ENCODE measurements at places on chromosomes 11 and 22.

DNA sequence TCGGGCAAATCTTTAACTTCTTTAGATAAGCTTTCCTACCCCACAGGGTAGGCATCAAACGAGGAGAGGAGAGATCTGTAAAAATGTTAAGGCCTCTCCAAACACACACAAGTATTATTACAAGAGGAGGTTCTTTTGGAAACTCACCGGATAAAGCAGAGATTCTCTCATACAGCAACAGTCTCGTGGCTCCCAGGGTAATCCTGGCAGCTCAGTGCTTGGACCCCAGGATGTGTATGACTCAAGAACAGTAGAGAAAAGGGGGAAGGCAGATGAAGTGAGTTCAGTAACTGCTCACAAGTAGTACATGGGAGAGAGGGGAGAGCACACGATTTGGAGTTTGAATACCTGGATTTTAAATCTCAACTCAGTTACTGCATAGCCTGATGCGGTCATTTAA, 120.9 kb downstream of the FEZ1 start:
- no peak for DNase-seq

- DNase-seq: no peak
Observed at GRCh38 chr11:70578371-70578770, 180.0 kb downstream of the CTTN start.

GRCh38 chr11:68090706-68091105, 30.5 kb downstream of the CHKA start:
- no peak for DNase-seq

DNA sequence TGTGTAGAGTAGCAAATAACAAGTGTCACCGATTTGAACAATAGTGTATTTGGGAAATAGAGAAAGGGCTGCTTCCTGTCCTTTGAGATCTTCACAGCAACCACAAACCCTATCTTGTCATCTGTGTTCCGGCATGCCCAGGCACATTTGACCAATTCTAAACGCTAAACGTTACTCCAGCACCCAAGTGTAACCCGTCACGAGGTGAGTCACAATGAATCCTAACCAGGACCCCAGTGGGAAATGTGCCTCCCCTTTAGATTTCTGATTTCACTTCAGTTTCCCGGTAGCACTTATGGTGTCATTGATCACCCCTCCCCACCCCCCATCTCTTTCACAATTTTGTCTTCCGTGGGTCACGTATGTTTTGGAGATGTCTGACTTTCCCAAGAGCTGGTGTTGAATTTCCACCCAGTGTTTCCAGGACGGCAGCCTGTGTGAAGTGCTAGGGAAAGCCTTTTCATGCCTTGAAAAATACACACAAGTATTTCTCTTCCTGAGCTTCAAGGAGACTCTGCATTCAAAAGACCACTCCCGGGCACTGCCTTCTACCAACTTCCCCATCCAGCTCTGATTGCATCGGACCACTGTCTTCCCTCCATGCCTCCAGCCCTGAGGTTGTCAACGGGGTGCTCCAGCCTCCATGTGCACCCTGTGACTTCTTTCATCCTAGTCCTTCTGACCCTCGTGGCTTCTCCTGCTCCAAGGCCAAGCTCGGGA, 10.5 kb upstream of the C11orf24 start:
- DNase-seq: peak; percentile 30

GRCh38 chr11:86442420-86442819, 67.7 kb downstream of the CCDC81 start:
- no peak for DNase-seq

DNA sequence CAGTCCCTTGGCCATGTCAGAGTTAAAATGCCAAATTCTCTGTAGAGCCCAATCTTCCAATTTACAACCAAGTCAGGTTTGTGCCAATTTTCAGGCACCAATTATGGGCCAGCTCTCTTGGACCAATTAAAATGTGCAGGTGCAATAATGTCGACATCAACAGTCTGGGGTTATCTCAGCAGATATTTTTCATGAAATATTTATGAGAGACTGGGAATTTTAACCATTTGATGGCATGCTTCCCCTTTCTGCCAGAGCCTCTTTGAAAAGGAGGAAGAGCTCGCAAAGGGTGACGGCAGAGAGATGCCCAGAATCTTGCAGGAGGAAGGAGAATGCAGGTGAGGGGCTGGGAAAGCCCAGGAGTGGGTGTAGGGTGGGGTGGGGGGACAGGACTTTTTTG, 100.8 kb upstream of the SYT13 start:
- DNase-seq: no peak

- no peak for DNase-seq
Observed at GRCh38 chr11:94793822-94794221, 25.7 kb downstream of the AMOTL1 start.

DNA sequence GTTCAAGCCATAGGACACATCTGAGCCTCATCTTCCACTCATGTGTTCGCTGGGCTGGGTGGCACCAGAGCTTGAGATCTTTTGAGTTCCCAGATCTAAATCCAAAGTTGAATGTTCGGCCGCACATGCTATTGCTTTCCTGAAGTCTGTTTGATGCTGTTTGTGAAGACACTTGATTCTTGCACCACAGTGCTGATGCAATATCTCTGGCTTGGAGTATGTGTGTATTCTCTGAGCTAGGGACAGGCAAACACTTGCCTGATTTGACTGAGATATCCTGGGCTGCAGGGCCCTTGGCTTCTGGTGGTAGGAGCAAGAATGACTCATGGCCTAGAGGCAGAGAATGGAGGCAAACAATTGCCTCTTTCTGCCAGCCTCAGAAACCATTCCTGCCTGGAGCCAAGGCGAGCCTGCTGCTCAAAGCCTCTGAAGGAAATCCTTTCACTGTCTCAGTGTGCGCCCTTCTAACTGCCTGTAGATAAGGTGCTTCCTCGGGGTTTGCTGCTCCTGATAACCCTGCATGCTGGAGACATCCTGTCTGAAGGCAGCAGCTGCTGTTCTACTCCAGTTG, 73.0 kb downstream of the CYB5R2 start:
- peak; percentile 31 for DNase-seq

DNA sequence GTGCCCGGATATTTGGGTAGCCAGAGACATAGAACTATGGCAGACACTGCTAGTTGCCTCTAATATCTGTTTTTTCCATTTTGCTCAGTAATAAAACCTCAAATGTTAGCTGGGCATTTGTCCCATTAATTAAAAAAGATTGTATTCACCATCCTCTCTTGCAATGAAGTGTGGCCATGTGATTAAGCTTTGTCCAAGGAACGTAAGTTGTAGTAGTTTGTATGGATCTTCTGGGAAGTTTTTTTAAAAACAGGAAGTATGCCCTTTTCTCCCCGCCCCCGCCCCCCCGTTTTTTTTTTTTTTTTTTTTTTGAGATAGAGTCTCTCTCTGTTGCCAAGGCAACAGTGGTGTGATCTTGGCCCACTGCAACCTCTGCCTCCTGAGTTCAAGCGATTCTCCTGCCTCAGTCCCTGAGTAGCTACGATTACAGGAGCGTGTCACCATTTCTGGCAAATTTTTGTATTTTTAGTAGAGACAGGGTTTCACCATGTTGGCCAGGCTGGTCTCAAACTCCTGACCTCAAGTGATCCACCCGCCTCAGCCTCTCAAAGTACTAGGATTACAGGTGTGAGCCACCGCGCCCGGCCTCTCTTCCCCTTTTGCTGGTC, 1.7 kb upstream of the TMEM135 start:
- DNase-seq: no peak

GRCh38 chr11:111423250-111423615, 44.2 kb upstream of the POU2AF1 start:
- DNase-seq: no peak

DNA sequence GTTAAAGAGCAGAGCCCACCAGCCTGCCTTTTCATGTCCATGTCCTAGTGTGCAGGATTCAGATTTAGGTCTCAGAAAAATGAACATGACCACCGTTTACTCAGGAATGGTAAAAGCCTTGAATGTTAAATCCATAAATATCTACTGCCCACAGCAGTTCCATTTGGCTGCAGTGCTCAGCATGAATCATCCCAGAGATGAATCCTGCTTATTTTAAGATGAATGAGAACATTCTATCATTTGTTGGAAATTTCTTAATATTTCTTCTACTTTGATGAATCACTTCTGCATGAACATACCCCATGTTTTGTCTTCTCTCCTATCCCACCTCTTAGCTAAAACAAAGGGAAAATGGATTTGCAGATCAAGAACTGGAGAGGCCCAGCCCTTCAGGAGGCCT, 47.5 kb upstream of the AQP11 start:
- DNase-seq: no peak

DNA sequence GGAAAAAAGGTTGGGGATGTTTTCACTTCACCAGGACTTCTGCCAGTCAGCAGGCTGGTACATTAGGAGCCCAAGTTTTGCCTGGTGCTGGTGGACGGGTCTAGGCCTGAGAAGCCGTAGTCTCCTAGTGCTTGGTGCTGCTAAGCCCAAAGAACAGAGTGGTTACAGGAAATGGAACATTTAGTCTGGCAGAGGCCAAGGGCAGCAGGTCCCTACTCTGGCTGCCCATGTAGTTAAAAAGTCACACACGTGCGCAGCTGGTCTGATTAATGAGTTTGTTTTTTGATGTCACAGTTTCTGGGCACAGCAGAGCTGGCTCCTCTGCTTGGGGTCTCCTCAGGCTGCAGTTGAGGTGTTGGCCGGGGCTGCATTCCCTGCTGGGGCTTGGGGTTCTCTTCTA, 20.6 kb downstream of the BCR start:
- no peak for DNase-seq

- DNase-seq: no peak
Observed at GRCh38 chr11:46144741-46145140, 23.5 kb upstream of the PHF21A start.

DNA sequence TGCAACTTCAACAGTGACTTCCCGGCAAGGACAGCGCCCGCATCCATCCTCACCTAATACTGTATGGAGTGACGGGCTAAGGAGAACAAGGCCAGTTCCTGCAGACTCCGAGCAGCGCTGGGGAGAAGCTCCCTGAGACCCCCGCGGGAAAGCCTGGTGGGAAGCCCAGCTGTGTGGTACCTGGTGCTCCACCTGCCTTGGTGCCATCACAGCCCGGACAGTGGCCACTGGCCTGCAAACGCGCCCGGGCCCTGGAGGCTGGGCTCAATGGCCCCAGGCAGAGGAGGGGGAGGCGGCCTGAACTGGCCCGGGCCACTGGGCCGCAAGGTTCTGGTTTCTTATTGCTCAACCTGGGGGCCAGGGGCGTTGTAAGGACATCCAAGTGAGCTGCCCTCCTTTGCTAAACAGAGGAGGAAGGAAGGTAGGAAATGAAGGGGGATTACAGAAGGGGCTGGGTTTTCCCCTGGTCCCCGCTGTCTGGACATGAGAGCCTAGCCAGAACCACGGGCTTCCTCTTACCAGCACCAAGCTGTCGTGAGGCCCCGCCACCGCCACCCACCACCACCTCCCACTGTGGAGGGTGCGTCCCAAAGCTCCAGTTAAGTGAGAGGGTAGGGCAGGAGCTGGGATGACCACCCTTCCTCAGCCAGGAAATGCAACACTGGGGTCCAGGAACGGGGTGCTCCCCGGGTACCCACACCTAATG, 8.5 kb upstream of the CDC42BPG start:
- no peak for DNase-seq

GRCh38 chr11:120385655-120386054, 49.4 kb downstream of the ARHGEF12 start:
- DNase-seq: no peak

DNA sequence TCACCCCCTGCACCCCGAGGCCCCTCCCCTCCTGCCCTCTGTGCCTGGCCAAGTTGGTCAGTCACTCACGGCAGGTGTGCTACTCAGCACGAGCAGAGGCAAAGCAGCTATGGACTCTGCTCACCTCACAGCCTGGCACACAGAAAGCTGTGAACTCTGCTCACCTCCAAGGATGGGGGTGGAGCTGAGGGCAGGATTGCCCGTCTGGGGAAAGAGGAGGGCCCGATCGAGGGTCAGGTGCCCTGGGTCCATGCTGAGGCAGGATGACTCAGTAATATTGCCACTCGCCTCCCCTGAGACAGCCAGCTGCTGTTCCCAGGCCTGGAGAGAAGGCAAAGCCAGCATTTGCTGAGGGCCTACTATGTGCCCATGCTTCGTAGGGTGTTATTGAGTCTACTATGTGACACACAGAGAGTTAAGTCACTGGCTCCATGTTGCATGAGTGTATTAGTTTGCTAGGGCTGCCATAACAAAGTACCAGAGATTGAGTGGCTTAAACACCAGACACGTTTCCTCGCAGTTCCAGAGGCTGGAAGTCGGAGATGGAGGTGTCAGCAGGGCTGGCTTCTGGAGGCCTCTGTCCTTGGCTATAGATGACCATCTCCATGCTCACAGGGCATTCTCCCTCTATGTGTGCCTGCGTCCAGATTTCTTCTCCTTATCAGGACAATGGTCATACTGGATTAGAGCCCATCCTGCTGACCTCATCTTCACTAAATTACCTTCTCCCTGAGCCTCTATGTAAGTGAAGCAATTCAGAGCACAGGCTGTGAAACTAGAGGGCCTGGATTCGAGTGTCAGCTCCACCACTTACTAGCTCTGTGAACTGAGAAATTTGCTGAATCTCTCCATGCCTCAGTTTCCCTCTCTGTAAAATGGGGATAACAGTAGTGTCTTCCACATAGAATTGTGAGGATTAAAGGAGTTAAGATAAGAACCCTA, 13.2 kb upstream of the TSKU start:
- no peak for DNase-seq

- no peak for DNase-seq
Observed at GRCh38 chr11:72389116-72389515, 45.2 kb downstream of the CLPB start.

DNA sequence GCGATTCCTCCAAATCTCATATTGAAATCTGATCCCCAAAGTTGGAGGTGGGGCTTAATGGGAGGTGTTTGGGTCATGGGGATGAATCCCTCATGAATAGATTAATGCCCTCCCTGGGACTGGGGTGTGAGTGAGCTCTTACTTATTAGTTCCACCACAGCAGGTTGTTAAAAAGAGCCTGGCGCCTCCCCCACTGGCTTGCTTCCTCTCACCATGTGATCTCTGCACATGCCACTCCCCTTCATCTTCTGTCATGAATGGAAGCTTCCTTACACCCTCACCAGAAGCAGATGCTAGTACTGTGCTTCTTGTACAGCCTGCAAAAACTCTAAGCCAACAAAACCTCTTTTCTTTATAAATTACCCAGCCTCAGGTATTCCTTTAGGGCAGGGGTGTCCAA, 8.8 kb downstream of the RRAS2 start:
- no peak for DNase-seq

GRCh38 chr11:91871791-91872190, 352.8 kb upstream of the FAT3 start:
- no peak for DNase-seq

DNA sequence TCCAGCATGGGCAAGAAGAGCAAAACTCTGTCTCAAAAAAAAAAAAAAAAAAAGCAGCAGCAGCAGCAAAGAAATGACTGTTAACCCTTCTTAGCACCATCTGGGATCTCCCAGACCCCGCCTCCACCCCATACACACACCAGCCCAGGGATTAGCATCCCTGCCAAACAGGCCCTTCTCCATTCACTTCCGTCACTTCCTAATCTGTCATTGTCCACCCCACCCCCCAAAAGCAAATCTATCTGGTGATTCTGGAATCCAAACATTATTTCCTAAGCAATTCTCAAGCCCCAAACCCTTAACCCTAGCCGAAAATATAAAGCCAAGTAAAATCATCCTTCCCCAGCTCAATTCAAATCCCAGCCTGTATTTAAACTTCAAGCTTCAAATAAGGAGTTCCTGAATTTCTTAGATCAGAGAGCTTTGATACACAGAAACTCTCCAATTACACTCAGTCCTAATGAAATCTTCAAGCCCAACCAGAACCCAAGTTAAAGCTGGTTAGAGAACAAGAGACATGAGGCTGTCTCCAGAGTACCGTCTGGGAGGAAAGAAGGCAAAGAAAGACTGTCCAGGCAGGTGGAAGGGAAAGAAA, 6.0 kb upstream of the AHNAK start:
- no peak for DNase-seq

Data from SIG-M5 (cell line).